Caco-2 (cell line): ENCODE measurements at places on chromosomes 2 and 18.

DNA sequence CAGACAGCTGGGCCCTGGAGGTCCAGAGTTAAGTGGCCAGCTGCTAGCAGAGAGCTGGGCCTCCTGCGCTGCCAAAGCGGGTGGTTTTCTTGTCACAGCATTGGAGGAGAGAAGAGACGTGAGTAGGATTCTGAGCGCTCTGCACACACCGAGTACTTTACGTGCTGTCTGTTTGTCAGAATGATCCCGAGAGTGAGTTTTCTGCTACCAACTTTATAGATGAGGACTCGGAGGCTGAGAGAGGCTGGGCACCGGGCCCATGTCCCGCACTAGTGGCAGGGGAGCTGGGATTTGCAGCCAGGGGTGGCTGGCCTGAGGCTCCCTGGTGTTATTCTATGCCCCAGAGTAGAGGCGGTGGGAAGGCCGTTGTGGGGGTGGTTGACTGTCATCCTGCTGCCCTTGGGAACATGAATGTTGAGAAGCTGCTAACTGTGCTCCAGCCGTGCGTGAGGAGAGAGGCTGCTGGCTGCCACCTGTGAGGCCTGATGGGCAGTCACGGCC is 36.3 kb upstream of the MBP start:
- DNase-seq, result no peak

DNA sequence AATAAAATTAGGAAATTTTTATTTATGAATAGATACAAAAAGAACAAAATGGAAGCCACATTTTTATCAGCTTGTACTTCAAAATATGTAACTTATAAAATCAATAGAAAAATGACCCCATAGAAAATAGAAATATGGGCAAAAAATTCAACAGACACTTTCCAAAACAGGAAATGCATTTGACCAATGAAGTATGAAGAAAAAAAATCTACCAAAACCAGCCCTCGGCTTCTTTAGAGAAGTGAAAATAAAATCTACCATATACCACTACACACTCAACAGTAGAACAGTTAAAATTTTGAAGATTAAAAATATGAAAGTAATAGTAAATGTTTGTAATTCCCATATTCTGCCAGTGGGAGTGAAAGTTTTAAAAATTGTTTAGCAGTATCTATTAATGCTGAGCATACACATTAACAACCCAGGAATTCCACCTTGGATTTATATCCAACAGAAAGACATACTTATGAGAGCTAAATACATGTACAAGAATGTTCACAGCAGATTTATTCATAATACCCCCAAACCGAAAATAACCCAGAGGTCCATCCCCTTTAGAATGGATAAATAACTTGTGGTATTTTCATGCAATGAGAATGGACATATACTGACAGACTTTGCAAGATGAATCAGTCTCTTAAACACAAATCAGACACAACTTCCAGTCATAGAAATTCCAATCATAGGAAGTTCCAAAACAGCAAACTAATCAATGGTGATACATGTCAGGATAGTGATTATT is 318.0 kb downstream of the FIGN start:
- DNase-seq, result no peak

DNA sequence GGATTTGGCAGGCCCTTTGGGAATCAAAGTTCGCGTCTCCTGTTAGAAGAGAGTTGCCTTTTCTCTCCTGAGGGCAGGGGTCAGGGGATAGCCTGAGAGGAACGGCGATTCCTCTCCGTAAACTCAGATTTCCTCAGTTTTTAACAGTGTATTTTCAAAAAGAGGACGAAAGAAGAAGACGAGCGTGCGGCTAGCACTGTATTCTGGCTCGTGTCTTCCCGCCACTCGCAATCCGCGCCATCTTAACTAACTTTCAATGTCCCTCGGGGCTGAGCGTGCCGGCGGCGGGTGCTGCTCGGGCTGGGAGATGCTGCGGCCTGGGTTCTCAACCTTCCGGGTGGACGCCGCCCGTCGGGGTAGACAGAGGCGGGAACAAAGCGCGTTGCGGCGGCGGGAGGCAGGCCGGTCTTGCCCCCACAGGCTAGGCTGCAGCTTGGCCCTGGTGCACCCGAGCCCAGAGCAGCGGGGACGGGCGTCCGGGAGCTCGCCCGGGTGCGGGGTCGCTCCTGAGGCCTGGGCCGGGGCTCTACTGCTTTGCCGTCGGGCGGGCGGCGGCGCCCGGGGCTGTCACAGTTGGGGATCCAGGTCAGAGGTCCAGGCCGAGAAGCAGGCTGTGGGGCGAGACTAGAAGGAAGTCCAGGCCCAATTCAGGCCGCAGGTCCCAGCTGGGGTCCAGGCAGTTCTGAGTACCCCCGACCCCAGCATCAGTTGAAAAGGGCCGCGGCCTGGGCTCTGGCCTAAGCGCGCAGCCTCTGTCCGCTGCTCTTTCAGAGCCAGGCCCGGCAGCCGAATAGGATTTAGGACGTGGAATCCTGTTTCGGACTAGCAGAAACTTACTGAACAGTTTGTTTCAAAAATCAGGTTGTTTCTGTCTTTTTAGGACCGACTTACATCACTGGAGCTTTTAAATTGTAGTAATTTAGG is 11.8 kb downstream of the TBR1 start:
- no peak for DNase-seq

- DNase-seq, result no peak
Observed at GRCh38 chr2:83055376-83056010, 1403.6 kb downstream of the SUCLG1 start.

DNA sequence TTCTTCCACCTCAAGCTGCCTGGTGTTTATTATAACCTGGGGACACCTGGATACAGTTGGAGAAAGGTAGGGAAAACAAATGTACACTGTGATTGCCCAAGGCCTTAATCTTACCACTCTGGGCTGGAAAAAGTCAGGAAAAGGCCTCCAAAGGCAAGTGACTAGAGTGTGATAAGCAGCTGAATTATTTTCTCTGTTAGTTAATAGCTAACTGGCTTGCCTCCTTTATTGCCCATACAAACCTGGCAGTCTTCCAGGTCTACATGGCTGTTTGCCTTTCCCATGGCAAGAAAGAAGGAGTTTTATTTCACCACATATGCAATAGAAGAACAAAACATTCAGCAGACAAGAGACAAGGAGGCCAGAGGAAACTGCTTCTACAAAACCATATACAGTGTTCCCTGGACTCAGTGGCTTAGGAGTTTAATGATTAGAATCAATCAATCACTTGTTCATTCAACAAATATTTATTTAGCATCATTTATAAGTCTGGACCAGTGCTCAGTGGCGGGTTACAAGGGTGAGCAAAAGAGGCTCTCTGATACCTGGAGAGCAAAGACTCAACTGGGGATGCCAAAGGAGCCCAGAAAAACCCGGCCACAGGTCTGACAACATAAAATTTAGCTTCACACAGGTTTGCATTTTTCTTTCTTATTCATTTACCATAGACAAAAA is 27.5 kb upstream of the SUCLG1 start:
- peak; percentile 61 for DNase-seq

GRCh38 chr2:2898744-2899143 is 478.9 kb downstream of the EIPR1 start:
- DNase-seq, result no peak

DNA sequence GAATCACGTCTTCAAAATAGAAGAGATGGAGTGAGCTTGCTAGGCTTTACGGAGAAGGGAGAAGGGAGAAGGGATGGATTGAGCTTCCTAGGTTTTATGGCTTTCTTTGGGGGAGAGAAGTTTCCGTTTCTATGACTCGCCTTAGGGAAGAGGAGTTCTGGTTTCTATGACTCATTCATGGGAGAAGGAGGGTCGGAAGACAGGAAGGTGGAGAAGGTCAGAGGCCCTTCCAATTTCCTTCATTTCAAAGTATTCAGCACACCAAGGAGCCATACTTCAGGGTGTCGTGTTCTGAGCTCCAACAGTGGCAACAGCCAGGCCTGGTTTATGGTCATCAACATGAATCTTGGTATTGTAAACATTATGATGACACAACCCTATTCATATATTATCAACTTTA is 284.7 kb upstream of the VWC2L start:
- DNase-seq, result no peak

DNA sequence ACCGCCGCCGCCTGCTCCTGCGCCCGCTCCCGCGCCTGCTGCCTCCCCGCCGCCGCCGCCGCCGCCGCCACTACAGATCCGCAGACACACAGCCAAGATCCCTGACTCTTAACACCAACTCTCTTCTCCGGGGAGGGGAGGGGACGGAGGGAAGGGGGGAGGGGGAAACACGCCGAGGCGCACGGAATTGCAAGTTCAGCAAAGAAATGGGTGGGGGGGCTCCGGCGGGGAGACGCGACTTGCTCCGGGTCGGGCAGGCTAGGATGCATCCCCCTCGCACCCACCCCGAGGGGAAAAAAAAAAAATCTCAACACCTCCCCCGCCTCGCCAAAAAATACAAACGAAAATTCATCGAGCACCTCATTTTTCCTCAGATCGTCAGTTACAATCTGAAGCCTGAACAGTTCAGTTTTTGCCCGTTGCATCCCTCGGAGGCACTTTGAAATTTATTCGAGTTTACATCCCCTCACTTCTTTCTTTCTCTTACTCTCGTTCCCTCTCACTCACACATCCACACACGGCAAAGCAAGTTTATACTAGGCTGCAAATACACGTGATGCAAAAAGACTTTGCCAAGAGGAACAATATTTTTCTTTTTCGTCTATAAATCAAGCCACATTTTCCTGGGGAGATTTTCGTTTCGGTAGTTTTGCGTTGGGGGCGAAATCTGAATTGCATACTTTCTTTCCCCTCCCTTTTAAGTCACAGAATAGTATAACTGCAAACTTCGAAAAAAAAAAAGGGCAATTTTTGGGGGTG is at the start of gene TCF4:
TSS of gene TCF4 (minus strand) at position 82 of the 759 bp plus-strand sequence. CDS start 1,076 bp downstream, outside the sequence.
- peak; percentile 38 for DNase-seq

DNA sequence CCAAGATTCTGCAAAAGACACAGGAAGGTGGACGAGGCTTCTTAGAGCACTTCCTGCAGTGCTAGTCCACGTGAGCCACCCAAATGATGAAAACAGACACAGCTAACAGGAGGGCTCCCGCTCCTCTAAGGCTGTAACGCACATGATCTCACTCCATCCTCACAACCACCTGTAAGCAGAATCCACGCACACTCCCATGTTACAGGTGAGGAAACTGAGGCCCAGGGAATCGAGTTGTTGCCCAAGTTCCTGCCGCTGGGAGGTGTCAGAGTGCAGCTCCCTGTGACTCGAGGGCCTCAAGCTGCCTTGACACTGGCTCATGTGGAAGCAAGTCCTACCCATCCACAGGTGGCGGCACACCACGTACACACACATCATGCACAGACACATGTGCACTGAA is 4.4 kb downstream of the DNMT3A start:
- no peak for DNase-seq

GRCh38 chr2:157789256-157789655 is 86.9 kb downstream of the ACVR1 start:
- DNase-seq, result no peak

- DNase-seq, result no peak
Observed at GRCh38 chr2:183123959-183124221, 353 bp upstream of the NUP35 start.

DNA sequence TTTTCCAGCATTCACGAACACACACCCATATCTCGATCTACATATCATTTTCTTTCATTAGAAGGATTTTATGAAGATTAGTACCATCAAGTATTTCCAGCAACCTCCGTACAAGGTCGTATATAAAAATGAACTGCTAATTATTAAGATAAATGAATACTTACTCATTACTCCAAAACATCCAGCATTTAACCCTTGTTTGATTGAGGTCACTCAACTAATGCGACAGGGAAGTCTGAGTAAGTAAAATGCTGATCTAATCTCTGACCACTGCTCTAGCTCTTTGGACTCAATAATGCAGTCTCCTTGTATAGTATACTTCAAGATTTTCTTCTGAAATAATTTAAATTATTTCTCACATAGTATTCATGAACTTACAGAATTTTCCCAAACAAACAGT is 2.0 kb downstream of the ABHD3 start:
- no peak for DNase-seq
